Right atrium auricular region (tissue), 2 donors: ENCODE measurements at places on chromosomes 5 and 9.

- DNase-seq = no peak
These were observed 81.6 kb downstream of the NDUFS4 start for GRCh38 chr5:53642061-53642460.

DNA sequence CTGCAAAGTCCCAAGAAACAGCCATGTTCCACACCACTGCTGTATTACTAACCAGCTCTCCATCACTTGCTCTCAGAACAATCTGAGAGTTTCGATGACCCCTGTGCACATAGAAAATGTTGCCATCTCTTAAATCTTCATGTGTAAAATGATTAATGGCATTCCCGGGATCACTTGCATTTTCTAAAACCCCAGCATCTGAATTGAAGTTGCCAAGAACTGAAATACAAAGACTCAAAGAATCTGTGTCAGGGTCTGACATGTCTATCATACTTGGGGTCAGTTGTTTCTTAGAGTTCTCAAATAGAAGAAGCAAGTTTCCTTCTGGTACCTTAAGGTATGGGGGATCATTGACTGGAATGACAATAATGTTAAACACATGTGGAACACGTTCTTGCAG lies 115.1 kb downstream of the ESM1 start:
- DNase-seq = no peak

DNA sequence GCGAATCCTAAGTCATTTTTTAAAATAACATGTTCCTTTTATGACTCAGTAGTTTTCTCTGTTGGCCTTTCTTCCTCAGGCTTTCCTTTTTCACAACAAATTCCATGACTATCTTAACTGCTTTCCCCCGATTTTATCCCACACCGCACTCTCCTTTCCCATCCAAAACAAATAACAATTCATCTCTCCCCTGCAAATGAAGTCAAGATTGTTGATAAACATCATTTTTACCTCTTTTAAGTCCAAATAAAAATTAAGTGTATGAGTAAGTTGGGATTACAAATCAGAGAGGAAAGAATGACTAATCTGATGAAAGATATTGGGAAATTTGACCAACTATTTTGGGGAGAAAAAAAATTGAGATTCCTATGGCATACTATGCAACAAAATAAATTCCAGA lies 47.3 kb downstream of the SEC61B start:
- no peak for DNase-seq

- no peak for DNase-seq
These were observed 510.1 kb upstream of the ADAMTS16 start for GRCh38 chr5:4630031-4630430.

GRCh38 chr5:31530541-31531265 lies 1.2 kb downstream of the DROSHA start:
- DNase-seq = no peak

DNA sequence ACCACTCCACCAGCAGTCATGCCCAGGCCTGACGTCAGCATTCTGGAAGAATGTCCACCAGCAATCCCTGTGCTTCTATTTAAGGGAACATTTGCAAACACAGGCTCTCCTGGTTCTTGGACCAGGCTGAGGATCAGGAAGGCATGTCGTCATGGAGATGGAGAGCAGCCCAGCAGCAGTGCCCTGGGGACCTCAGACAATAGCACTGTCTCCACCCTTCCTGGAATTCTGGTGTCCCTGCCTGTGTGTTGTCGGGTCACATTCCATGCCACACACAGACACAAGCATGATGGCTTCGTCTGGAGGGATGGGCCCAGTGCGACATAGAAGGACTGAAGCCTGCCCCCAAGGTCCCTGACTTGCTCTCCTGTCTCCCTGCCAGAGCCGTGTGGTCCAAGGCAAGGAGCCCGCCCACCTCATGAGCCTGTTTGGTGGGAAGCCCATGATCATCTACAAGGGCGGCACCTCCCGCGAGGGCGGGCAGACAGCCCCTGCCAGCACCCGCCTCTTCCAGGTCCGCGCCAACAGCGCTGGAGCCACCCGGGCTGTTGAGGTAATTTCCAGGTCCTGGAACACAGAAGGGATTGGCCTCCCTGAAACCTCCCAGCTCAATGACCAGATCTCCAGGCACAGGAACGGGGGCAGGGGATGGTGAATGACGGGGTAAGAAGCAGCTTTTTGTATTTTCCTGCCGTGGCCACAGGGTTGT lies 43.8 kb downstream of the STOM start:
- DNase-seq = peak; percentile 98

DNA sequence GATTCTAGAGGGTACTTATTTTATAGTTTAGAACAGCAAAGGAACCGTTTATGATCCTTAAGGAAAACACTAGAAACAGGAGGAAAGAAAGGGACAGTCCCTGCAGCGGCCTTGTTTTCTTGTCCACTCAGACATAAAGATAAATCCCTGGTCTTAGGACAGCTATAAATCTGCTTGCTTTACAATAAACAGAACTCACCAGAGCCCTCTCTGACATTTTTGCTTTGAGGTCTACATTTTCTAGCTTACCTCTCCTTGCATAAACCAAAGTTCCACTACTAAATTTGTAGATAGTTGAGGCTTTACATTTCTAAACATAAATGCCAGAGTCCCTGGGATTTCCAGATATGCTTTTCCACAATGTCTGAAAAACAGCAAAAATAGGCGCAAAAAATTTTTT lies 422.5 kb downstream of the BNC2 start:
- DNase-seq = no peak

DNA sequence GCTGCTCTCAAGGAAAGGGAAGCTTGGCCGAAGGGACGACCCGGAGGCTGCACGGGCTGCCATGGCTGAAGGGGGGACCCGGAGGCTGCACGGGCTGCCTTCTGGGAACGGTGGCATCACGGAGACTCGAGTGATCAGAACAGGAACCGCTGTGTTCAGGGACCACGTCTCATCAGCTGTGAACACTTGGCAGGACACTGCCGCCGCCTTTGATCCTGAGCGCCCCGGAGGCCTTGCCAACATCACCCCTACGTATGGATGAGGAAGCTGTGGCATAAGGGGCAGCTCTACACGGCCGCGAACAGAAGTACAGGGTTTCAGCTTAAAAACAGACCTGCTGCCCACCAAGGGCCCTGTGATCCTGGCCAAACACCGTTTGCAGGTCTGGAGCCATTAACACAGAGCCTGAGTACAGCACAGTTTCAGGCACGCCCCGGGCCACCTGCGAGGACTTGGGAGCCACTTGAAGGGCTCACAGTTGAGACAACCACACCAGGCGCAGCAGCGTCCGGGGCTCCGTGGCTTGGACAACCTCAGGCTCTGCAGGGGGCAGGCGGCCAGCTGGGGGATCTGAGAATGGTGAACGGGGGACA lies 23.9 kb upstream of the TERT start:
- DNase-seq = no peak

- no peak for DNase-seq
These were observed 90.9 kb downstream of the EQTN start for GRCh38 chr9:27206041-27206440.
